PC-9 (cell line): ENCODE measurements at places on chromosomes 3 and 15. TPM values are rescaled to one million over a fixed set of nuclear protein-coding genes. Genes with fewer than 3 reads are reported as not detected.

GRCh38 chr15:90232941-90233386, 777 bp downstream of the CIB1 start:
- H3K27ac ChIP-seq = peak overlapping the region; percentile 74
- no peaks in the 10 kb centered on the region for H3K27me3 ChIP-seq
- no peak for DNase-seq
- H3K36me3 ChIP-seq = peaks cover 16% of the 10 kb centered on the region
- peak overlapping the region; percentile 86 for H3K4me3 ChIP-seq
- peaks cover 57% of the 10 kb centered on the region for H3K4me1 ChIP-seq

- H3K27me3 ChIP-seq = no peaks in the 10 kb centered on the region
- H3K4me3 ChIP-seq = peak overlapping the region; percentile 74
- H3K36me3 ChIP-seq = 0 out of 2 replicates have a peak, but pooled peaks cover 8% of the 10 kb centered on the region
- H3K4me1 ChIP-seq = peaks cover 36% of the 10 kb centered on the region
- DNase-seq = no peak
Measured at GRCh38 chr3:108590460-108590859, 938 bp downstream of the DZIP3 start.

DNA sequence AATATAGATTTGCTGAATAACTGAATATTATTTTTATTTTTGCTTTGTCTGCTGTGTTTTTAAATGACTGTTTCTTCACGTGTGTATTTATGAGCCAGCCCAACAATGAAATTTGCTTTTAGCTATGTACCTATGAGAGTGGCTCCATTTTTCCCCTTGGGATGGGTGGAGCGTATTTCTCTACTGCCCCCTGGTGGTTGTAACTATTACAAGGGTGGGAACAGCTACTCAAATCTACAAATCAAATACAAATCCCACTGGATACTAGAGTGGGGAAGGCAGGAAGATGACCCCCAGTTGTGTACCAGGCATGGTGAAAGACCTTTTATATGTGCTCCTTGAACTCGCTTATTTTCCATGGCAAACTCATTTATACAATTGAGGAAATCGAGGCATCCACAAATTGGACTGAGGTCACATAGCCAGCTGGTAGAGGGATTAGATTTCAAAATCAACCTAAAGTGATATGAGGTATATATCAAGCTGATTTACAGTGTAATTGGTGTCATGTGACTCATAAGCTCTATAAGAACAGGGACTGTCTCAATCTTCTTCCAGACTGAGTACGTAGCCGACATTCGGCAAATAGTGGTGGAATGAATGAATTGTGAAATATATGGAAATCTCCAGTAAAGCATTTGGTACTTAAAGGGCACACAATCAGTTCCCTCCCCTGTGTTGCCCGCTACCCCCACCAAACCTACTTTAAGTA, 69.5 kb upstream of the VEPH1 start:
- no peak overlapping the region for H3K4me3 ChIP-seq
- H3K4me1 ChIP-seq = 0 out of 2 replicates have a peak, but pooled peaks cover 3% of the 10 kb centered on the region
- no peaks in the 10 kb centered on the region for H3K27me3 ChIP-seq
- H3K36me3 ChIP-seq = no peaks in the 10 kb centered on the region
- no peak overlapping the region for H3K27ac ChIP-seq
- DNase-seq = no peak

DNA sequence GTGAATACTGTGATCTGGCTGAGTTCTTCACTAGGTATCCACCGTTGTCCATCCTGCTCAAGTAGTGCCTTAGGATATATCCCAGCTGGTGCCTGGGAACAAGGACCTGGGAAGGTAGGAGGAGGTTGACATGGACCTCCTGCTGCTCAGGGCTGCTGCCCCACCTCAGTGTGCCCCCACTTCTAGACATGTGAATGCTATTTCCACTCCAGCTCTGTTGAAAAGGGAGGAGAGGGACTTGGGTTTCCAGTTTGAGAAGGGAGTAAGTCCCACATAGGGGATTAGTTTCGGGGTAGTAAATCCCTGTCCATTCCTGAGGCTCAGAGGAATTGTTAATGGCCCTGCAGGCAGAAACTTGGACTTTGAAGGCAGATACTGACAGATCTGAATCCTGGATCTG, 32.9 kb upstream of the ETV5 start:
- H3K4me1 ChIP-seq = no peaks in the 10 kb centered on the region
- no peak overlapping the region for H3K27ac ChIP-seq
- no peak overlapping the region for H3K4me3 ChIP-seq
- H3K27me3 ChIP-seq = no peaks in the 10 kb centered on the region
- no peak for DNase-seq

GRCh38 chr3:51176923-51177322, 208.2 kb upstream of the MANF start:
- H3K4me1 ChIP-seq = no peaks in the 10 kb centered on the region
- no peak overlapping the region for H3K27ac ChIP-seq
- no peak for DNase-seq
- H3K4me3 ChIP-seq = no peak overlapping the region

DNA sequence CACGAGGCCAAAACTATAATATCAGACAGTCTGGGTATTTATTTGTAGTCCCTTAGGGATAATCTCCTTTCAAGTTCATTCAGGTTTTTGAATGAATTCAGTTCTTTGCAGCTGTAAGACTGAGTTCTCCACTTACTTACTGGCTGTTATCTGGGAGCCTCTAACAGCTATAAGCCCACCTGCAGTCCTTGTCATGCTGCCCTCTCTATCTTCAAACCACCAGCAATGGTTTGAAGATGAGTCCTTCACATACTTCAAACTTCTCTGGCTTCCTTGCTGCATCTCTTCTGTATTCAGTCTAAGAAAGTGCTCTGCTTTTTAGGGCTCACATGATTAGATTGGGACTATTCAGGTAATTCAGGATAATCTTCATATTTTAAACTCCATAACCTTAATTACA, 154.5 kb upstream of the STT3B start:
- no peak for DNase-seq
- H3K4me3 ChIP-seq = no peak overlapping the region
- H3K27ac ChIP-seq = no peak overlapping the region
- peaks cover 17% of the 10 kb centered on the region for H3K4me1 ChIP-seq

DNA sequence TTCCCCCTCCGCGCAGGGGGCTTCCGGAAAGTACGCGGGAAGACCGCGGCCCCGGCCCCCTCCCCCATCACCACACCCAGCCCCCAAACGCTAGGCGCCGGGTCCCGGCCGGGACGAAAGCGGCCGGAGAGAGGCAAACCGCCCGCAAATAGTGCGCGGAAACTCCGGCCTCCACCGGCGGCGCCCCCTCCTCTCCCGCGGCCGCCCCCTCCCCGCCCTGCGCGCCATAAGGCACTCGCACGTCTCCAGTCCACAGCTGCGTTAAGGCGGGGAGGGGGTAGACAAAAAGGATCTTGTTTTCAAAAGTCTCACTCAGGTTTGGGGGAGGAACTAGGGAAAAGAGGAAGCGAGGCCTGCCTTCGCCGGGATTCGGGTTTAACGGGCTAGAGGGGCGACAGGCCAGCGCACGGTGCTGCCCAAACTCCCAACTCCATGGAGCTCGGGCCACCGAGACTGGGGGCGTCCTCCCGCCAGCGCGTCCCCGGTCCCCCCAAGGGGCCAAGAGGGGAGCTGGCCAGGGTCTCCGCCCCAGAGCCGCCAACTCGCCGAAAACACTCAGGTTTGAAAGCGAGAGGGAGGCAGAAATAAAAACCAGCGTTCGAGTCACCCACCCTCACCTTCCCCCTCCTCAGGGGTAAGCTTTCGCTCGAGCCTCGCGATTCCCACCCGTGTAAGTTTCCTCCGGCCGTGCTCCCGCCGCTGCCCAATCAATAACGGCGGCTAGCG, 1.8 kb downstream of the ANP32A start:
- H3K4me3 ChIP-seq = peak overlapping the region; percentile 89
- H3K27ac ChIP-seq = peak overlapping the region; percentile 87
- H3K4me1 ChIP-seq = peaks cover 33% of the 10 kb centered on the region
- DNase-seq = no peak

DNA sequence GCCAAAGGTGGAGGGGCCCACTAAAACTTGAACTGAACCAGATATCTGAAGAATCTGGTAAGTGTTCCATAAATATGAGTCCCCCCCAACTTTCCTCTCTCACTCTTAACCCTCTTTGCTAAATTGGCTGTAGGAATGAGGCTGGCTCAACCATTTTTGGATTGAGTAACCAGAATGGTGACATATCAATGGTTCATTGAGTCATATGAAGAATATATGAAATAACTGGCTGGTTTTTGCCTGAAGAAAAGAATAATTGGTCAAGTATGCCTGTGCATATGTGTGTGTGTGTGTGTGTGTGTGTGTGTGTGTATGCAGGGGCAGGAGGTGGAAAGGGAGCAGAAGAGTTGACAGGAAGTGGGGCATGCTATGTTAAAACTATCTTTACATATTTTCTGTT, 472.9 kb upstream of the THBS1 start:
- no peak for DNase-seq
- H3K4me3 ChIP-seq = no peak overlapping the region
- H3K27ac ChIP-seq = no peak overlapping the region
- H3K36me3 ChIP-seq = no peaks in the 10 kb centered on the region
- no peaks in the 10 kb centered on the region for H3K4me1 ChIP-seq
- H3K27me3 ChIP-seq = no peaks in the 10 kb centered on the region

GRCh38 chr15:40340038-40340739, 550 bp downstream of the CCDC9B start:
- no peaks in the 10 kb centered on the region for H3K27me3 ChIP-seq
- peak overlapping the region; percentile 94 for H3K4me3 ChIP-seq
- H3K36me3 ChIP-seq = peaks cover 14% of the 10 kb centered on the region; the same call in 1 of the 2 replicates
- peak overlapping the region; percentile 91 for H3K27ac ChIP-seq

- DNase-seq = no peak
- H3K27ac ChIP-seq = no peak overlapping the region
- H3K27me3 ChIP-seq = no peaks in the 10 kb centered on the region
- H3K4me1 ChIP-seq = no peaks in the 10 kb centered on the region
- H3K4me3 ChIP-seq = no peak overlapping the region
Measured at GRCh38 chr3:61980041-61980440, 393.3 kb downstream of the FEZF2 start.

DNA sequence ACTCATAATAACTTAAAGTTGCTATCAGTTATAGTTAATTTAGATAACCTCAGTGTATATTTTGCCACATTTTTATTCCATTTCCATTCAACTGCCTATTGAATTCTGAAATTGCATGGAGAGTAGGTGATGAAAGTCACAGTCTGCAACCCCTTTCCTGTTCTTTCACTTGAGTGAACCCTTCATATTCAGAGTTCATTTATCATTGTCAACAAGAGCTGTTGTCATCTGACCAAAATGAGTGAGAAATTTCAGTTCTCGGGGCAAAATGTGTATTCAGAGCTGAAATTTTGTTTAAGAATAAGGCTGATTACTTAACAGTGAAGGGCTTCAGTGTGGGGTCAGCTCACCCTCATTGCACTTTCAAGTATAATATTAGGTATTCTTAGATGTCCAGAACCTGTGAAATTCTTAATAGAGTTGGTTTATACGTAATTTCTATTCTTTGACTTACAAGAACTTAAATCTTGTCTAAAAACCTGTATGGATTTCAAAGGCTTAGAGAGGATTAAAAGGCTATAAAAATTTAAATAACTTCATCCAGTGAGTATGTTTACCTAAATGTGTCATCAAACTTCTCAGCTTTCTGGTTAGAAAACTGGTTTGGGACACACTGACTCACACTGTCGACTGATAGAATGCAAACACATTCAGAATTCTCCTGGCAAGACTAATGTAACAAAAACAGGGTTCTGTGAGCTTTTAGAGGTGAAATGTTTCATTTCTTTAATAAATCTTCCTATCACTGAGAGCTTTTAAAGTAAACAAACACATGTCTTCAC, 92.2 kb downstream of the CMSS1 start:
- peak; percentile 100 for DNase-seq
- no peaks in the 10 kb centered on the region for H3K27me3 ChIP-seq
- H3K27ac ChIP-seq = peak overlapping the region; percentile 91

DNA sequence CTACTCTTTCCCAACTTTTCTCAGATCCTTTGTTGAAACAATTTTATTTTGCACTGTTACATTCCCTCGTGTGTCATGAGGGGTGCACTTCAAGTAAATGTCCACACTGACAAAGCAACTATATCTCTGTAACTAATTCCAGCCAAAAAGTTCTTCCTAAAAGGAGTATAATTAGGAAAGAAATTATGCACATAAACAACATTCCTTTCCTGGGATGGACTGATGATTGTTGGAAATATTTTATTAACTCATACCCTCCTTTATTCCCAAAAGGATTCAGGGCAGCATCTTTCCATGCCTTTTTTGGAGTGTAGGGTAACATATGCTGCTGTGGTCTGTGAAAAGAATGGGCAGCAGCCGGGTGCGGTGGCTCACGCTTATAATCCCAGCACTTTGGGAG, 426.1 kb upstream of the THBS1 start:
- H3K27ac ChIP-seq = peak overlapping the region; percentile 65; the same call in 1 of the 2 replicates
- H3K36me3 ChIP-seq = no peaks in the 10 kb centered on the region
- no peak overlapping the region for H3K4me3 ChIP-seq
- no peak for DNase-seq
- H3K4me1 ChIP-seq = peaks cover 25% of the 10 kb centered on the region
- no peaks in the 10 kb centered on the region for H3K27me3 ChIP-seq

- no peak overlapping the region for H3K4me3 ChIP-seq
- H3K27ac ChIP-seq = no peak overlapping the region
- H3K4me1 ChIP-seq = no peaks in the 10 kb centered on the region
- H3K36me3 ChIP-seq = 0 out of 2 replicates have a peak, but pooled peaks cover 5% of the 10 kb centered on the region
- no peak for DNase-seq
Measured at GRCh38 chr3:37162501-37163245, 11.7 kb downstream of the LRRFIP2 start.

- no peaks in the 10 kb centered on the region for H3K27me3 ChIP-seq
- DNase-seq = no peak
- no peak overlapping the region for H3K27ac ChIP-seq
- H3K4me1 ChIP-seq = peaks cover under 1% of the 10 kb centered on the region; the same call in 1 of the 2 replicates
- H3K36me3 ChIP-seq = no peaks in the 10 kb centered on the region
- H3K4me3 ChIP-seq = no peak overlapping the region
Measured at GRCh38 chr3:55668359-55668758, 181.3 kb upstream of the WNT5A start.

DNA sequence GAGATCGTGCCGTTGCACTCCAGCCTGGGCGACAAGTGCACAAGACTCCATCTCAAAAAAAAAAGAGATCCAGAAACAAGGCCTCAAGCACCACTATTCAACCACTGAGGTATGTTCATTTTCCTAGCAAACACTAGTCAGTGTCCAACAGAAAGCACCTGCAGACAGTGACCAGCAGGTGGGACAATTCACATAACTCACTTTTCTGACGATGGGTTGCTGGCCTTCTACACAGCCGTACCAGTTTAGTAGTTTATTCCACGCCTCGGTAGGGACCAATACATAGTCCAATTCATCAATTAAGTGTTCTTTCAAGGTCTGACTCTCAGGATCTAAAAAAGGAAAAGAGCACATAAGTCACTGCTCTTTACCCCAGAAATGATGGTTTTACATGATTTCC, 12.4 kb downstream of the USP4 start:
- H3K27ac ChIP-seq = no peak overlapping the region
- H3K36me3 ChIP-seq = no peaks in the 10 kb centered on the region; the same call in 1 of the 2 replicates
- no peaks in the 10 kb centered on the region for H3K27me3 ChIP-seq
- no peak for DNase-seq
- no peak overlapping the region for H3K4me3 ChIP-seq

GRCh38 chr3:74676-75243, 121.8 kb upstream of the CHL1 start:
- H3K27me3 ChIP-seq = no peaks in the 10 kb centered on the region
- DNase-seq = no peak
- H3K36me3 ChIP-seq = no peaks in the 10 kb centered on the region
- H3K4me1 ChIP-seq = no peaks in the 10 kb centered on the region
- H3K4me3 ChIP-seq = no peak overlapping the region

The SLC28A2 gene
- not detected in 2 replicates for total RNA-seq

The GUCA1C gene
- not detected in 2 replicates for total RNA-seq

The SLC2A2 gene
- not detected in 2 replicates for total RNA-seq

The ROPN1 gene
- not detected in 2 replicates for total RNA-seq

The ATP8B4 gene
- 0.20 and 0.60 TPM in 2 replicates for total RNA-seq

The ATP13A5 gene
- total RNA-seq = not detected in 2 replicates

The CLDN1 gene
- 25.9 and 27.1 TPM in 2 replicates for total RNA-seq

The TRIM42 gene
- total RNA-seq = not detected in 2 replicates

The CIAO2A gene
- total RNA-seq = 72.1 and 76.3 TPM in 2 replicates

The HACD2 gene
- 38.4 and 53.3 TPM in 2 replicates for total RNA-seq

The NR1I2 gene
- not detected in 2 replicates for total RNA-seq

The CLPX gene
- 41.0 and 44.1 TPM in 2 replicates for total RNA-seq

The CPEB1 gene
- not detected in 2 replicates for total RNA-seq

The TF gene
- 0.18 and 0.24 TPM in 2 replicates for total RNA-seq
